ENCODE measurements at places on chromosomes 2 and 18.
A peak's percentile ranks its signal among the peaks of the same experiment; 100 is the strongest.

DNA sequence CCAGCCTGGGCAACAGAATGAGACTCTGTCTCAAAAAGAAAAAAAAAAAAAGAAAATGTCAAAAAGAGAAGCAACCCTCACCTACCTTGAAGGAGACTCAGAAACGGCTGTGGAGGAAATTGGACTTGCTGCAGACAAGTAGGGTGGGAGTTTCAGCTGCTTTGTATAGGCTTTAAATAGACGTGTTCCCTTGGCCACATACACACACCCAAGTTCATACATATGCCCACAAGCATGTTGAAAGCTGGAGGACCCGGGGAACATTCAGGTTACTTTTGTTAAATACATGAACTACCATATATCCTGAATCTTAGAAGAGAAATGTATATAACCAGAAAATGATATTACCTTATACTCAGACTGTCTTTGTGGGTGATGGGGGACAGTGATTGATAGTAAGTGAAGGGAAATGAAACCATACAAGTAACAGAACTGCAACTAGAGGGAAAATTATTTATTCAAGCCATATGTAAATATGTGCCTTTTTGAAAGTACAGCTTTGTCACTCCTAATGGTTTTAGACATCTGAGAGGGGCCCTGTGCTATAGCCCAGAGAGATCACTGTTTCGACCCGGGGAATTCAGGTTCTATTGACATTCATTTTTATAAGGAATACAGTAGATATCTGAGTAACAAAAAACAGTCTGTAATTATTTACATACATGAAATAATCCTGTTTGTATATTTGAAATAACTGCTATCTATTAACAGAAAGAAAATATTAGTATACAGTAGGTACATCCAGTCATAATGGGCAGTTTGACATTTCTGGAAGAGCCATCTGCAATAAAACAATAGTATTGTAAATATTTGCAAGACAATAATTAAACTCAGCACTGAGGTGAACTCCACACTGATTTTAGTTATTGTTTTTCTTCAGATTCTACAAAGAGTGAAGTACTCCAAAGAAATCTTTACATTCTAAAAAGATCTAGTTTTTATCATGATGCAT, 48.0 kb upstream of the TGIF1 start:
- DNase-seq, result no peak

DNA sequence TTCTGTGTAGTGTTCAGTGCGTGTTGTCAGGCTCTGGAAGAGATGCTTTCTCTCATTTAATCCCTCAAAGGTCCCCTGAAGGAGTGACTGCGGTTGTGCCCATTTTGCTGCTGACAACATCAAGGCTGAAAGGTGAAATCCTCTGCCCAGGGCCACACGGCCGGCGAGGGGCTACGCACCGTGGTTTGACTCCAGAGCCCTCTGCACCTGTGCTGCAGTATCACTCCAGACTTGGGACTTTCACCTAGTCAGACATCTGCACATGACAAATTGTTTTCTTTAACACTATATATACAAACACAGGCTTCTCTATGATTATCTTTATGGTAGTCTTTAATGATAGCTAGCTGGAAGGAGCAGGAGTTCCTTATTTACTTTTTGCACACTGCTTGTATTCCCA, 90.2 kb downstream of the ARMC9 start:
- DNase-seq, result no peak

- no peak for DNase-seq
Measured at GRCh38 chr2:215906458-215906857, 106.9 kb downstream of the MREG start.

GRCh38 chr2:80303909-80304837, at the start of gene LRRTM1:
TSS of gene LRRTM1 (minus strand) at chr2:80304752. CDS start at chr2:80303819, 933 bp downstream.
- peak; percentile 36 for DNase-seq

DNA sequence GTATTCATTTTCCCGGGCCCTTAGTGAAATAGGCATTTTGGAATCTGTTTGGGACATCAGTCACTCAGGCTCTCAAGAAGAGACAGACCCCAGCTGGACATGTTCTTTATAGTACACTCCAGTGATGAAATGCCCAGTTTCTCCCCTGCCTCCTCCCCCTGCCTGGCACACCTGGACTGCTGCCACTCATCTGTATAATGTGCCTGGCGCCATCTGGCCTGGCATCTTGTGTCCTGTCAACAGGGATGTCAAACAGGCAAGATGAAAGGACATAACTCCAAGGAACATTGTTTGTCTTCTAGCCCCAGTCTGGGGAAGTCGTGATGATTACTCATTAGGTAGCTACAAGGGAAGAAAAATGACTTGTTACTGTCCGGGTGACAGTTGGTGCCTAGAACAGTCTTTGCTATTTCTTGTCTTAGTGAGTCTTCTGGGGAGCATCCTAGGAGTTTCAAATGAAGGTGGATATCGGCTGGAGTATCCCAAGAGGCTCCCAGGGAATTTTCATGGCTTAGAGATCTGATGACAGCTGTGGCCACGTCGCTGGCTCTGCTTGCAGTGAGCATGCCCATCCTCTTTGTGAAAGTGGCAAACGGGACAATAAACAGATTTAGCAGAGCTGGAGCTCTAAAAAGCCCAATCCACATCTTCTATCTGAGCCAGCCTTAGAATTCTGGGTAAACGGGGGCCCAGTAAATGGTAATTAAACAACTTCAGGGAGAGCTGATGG, 153.6 kb downstream of the ALK start:
- DNase-seq, result no peak

DNA sequence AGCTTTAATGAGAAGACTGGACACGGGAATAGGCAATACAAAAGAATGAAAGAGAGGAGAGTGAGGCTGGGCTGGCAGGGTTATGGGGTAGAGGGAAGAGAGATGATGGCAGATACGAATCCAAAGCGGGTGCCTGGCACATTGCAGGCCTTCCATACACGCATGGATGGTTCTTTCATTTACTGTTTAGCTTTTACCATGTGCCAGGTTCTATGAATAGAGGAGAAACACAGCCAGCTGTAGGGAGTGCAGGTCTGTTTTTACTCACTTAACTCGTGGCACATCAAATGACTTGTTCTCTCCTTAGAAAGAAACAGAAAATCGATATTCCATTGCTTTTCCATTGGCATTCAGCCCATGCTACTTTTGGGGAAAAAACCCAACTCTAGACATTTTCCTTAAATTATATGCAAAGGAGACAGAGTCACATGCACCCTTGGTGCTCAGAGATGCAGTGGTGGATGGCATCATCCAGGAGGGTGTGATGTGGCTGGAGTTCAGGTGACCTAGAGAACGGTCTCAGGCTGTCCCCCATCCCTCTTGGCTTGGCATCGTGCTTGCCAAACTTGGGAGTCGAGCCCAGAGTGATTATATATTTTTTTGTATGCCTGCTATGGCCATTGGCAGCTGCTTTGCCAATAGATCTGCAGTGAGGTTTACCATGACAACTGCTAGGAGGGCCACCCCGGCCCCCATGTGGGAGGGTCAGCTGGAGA, 6.2 kb downstream of the LTBP1 start:
- DNase-seq, result no peak

- no peak for DNase-seq
Measured at GRCh38 chr18:56036741-56037140, 448.7 kb upstream of the TCF4 start.

GRCh38 chr2:101828673-101829334, 131.3 kb downstream of the MAP4K4 start:
- no peak for DNase-seq

DNA sequence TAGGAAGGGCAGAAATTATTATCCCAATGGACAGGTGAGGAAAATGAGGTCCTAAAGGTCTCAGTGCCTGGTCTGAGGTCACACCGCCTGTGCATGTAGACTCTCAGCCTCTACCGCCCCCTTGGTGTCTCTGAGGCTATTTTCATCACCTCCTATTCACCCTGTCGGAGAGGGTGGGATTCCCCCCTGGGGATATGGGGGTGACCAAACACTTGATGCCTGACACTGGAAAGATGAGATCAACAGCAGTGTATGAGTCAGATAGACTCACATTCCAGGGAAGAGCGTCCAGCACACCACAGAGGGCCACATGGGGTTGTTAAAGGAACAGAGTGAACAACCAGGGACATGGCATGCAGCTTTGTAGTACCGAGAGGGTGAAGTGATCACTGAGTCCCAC, 199.7 kb downstream of the SMAD2 start:
- DNase-seq, result no peak

DNA sequence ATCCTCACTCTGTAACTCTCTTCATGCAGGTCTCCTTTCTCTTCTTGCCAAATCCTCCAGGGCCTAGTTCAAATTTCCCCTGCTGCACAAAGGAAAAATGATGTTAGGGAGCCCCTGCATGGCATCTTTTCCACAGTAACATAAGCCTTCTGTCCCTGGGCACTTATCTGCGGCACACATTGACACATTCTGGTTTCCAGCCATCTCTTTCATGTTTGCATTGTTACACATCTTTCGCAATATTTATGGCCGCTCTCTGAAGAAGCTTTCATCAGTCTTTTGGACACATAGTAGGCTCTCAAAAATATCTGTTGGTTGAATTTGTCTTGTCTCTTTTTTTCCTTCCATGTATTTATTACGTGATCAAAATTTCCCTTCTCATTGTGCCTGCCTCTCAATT, 1806.1 kb upstream of the PIK3C3 start:
- no peak for DNase-seq

- DNase-seq, result no peak
Measured at GRCh38 chr18:79883461-79884293, 67.8 kb downstream of the SLC66A2 start.

DNA sequence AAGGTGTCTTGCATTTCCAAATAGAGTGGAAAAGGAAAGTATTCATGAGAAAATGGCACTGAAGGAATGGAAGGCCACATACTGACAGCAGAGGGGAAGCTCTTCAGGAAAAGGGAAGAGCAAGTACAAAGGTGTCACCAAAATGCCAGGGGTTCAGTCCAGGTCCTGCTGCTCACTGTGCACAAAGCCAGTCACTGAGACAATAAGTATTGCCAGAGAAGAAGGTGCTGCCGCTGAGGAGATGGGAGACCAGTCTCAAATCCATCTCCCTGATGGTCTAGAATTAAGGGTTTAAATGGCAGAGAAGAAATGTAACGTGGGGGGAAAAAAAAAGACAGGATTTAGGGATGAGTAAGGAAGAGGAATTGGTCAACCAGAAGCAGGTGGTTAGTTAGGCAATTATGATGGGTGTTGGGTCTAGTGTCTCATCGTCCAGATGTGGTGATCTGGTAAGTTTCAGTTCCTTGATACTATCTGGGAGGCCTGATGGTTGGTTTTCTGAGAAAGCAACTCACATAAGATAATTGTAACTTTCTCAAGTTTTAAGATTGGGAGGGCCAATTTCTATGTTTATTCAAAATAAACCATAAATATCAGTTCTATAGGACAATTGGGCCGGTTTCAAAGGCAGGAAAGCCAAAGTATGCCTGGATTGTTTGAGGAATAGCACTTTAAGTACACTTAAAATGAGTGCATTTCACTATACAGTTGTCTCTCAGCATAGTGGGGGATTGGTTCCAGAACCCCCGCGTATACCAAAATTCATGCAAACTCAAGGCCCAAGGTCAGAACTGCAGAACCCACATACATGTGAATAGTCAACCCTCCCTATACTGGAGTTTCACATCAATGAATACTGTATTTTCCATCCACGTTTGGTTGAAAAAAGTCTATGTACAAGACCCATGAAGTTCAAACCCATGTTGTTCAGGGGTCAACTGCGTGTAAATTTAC, 109.1 kb upstream of the DNAJC10 start:
- DNase-seq, result no peak

- no peak for DNase-seq
Measured at GRCh38 chr2:127419448-127420038, 1.3 kb downstream of the PROC start.

Measured in NCI-H2081 (cell line).